Stimulated activated CD4-positive, alpha-beta T cell treated with anti-CD3 and anti-CD28 coated beads, Interleukin-15, amount 100 ng/mL, for 1 hour (primary cell): ENCODE measurements at places on chromosomes 3 and 15.

DNA sequence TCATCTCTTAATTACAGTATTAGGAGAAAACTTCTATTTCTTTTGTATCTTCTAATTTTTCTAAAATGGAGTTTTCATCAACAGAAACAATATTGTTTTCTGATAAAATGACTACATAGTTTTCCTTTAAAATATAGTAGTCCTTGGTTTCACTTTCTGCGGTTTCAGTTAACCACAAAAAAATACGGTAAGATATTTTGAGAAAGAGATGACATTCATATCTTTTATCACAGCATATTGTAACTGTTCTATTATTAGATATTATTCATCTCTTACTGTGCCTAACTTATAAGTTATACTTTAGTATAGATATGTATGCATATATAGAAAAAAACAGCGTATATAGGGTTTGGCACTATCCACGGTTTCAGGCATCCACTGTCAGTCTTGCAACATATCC is 2.3 kb downstream of the B4GALT4 start:
- DNase-seq = no peak

- DNase-seq = no peak
These were observed 110.3 kb upstream of the ETV5 start for GRCh38 chr3:186219211-186219638.

DNA sequence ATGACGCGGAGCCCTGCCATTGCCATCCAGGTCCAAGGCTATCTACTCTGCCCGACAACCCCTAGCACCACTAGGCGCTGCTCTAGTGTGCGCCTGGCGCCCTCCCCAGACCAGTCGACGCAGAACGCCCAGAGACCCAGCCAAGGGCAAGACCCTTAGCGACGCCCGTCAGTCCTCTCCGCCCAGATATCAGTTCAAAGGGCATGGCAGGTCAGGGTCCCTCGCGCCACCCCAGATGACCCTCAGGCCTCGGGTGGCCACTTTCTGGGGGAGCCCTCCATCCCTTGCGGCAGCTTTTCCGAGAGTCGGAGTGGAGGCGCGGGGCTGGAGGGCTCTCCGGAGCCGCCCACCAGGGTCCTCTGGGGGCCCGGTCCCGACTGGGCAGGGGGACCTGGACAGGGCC is 371 bp upstream of the CLSTN2 start:
- no peak for DNase-seq

- DNase-seq = no peak
These were observed 239.7 kb upstream of the BHLHE40 start for GRCh38 chr3:4739289-4740236.

DNA sequence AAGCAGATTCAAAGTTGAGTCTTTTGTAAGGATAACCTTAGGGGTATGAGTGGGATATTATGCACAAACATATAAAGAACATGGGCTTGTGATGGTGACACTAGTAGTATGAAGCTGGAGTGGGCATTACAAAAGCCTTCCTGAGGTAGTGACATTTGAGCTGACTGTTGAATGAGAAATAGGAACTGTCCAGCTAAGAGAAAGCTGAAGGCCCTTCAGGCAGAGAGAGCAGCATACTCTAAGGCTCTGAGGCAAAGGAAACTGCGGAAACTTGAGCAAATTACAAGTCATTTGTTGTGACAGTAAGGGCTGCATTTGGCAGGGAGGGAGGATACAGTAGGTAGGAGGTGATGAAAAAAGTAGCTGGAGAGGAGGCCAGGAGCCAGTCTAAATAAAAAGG is 190.7 kb upstream of the CD96 start:
- DNase-seq = no peak

DNA sequence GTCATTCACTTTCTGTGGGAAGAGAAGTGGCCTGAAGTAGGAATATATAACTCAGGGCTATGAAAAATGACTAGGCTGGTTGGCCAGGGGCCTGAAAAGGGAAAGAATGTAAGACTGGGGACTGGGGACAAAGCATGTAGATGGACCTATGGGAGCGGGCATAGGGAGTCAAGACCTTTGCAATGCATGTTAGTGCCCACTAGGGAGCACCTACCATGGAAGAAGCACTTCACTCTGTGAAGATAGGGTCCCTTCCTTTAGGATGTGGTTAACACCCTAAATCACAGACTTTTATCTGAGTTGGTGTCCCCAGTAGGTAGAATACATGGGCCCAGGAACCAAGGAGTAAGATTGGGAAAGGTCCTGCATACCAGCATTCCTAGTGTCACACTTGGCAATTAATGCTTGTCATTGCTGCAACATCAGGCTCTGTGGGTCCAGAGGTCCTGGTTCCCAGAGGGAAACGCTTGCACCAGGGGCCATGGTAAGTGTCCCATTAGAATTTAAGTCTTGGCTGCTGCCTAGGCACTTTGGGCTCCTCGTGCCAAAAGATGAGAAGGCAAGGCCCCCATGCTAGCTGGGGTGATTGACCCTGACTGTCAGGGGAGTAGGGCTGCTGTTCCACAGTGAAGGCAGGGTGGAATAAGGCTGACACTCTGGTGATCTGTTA is 79.6 kb downstream of the CRYGS start:
- no peak for DNase-seq

DNA sequence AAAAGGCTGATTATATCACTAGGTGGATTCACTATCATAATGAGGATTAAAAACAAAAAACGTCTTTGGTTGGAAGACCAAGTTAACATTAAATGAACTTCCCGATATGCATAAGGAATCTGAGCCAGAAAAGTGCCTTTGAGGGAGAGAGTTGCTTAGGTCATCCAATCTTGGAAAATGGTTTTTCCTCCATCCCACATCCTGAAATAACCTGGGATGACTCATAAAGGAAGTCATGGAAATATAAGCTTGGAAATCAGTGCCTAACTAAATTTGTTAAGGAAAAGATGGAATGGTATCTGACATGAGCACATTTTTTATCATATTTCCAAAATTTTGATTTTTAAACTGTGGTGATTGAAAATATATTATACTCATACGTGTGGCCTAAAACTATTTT is 66.0 kb downstream of the KBTBD8 start:
- no peak for DNase-seq

DNA sequence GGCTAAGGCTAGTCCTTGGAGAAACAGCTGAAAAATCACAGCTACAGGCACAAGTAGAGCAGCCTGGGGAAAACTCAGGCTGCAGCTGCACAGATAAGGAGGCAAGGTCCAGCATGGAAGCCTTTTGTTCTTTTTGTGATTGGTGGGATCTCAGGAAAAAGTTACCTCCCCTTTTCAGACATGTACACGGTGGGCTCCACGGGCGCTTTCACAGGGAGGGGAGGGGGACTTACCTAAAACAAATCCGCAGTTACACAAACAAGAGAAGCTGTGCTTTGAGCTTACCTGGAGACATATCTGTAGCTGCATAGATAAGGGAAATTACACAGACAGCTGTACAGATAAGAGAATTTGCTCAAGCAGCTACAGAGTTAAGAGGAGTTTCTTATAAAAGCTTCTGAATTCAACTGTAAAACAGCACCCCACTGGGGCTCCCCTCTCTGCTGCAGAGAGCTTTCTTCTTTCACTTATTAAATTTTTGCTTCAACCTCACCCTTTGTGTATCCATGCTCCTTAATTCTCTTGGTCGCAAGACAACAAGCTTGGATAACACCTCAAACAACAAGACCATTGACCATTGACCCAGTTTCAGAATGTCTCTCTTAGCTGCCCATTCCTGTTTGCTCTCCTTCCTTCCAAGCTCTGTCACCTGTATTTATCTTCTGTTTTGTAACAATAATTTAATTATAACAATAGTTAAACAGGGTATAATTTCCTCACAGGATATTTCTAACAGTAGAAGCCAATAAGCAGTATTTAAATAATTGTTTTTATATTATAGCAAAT is 10.9 kb upstream of the CD200 start:
- DNase-seq = no peak

DNA sequence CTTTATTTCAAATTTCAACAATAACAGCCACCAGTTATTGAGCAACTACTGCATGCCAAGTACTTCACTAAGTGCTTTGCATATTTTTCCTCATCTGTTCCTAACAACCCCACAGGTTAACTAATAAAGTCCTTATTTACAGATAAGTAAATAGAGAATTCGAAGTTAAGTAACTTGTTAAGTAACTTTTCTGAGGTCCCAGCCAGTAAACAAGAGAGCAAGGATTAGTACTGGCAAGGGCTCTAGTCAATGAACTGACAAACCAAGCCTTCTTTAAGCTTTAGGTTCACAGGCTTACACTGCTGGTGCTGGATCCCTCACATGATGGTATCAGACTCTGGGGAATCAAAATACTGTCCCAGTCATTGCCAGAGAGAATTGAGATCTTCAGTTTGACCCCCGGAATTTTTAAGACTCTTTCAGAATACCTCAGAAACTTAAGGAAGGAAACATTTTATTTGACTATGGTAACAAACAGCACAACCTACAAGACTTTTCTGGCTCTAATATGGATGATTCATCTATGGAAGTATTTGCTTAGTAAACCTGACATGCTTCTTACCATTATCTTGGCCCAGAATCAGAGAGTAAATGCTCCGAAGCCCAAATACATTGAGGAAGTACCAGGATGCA is 16.5 kb downstream of the EMC3 start:
- DNase-seq = no peak

GRCh38 chr3:46085421-46086082 is 58.3 kb upstream of the XCR1 start:
- no peak for DNase-seq

- no peak for DNase-seq
These were observed 221.9 kb upstream of the PROK2 start for GRCh38 chr3:72006631-72007556.

GRCh38 chr3:58072052-58072762 is 64.0 kb downstream of the FLNB start:
- DNase-seq = no peak

DNA sequence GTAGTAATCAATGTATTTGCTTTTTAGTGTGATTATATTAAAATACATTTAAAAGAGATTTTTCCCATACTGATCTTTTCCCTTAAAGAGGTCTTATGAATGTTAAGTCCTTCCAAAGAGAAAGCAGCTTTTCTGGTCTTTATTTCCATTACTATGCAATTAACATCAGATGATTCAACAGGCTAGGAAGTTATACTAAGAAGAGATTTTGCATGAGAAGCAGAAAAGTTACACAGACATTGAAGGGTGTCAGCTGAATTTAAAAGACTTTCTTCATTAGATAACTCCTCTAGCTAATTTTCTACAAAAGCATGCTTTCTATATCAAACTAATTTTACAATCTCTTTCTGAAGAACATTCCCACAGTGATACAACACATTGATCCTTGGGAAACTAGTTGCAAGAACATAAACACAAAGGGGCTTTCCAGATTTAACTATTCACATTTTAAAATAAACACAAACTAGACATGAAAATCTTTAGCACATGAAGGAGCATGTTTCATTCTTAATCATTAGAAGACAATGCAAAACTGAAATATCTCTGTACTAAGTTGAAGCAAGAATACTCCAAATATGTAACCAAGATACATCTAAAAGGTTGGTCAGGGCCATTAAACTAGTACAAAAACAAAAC is 965.8 kb downstream of the ROBO1 start:
- DNase-seq = no peak

GRCh38 chr3:122497425-122497824 is 17.3 kb downstream of the KPNA1 start:
- no peak for DNase-seq

DNA sequence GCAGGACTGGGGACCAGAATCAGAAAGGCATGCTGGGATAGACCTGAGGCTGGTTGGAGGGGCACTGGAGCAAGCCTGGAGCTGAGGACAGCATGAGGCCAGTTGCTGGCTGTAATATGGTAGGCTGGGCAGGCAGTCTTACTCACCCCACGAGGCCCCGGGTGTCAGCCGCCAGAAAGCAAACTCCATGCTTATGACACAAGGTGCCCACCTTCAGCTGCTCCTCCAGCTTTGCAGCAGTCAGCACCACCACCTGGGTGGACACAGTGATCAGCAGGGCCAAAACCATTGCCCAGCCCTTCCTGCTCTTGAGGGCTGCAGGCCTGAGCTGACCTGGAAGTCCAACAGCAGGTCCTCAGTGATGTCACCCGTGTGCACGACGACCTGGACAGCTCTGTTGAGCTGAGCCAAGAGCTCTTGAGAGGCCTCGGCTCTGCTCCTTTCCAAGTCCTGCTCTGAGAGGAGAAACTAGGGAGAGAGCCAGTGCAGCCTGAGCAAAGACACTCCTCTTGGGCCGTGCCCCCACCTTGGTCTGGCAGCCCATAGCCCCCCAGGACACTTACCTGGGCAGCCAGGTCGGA is 747 bp downstream of the UBA7 start:
- no peak for DNase-seq

DNA sequence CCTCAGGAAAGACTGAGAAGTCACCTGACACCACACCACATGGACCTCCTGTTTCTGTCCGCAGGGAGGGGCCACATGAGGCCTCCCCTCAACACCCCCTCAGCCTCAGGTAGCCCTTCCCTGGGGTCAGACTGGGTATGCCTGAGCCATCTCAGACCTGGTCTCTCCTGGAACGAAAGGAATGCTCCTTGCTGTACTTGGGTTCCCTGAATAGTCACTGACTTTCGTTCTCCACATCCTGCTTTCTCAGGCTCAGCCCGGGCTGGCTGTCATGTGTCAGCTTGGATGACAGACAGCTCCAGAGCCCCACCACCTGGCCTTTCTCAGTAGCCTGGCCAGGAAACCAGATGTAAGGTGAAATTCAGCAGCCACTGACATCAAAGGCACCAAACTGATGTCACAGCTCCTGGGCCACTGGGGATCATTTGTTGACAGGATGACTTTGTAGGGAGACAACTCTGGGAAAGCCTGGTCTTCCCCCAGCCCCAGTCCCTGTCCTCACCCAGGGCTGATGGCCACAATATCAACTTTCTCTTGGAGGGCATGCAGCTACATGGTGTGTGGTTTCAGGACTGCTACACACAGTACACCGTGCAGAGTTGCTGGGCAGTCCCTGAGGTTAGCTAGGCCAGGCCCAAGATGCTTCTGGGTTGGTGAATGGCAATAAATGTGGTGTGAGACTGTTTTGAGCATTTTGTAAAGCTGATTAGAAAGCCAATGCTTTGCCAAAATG is 141.4 kb upstream of the MRPS22 start:
- DNase-seq = no peak

DNA sequence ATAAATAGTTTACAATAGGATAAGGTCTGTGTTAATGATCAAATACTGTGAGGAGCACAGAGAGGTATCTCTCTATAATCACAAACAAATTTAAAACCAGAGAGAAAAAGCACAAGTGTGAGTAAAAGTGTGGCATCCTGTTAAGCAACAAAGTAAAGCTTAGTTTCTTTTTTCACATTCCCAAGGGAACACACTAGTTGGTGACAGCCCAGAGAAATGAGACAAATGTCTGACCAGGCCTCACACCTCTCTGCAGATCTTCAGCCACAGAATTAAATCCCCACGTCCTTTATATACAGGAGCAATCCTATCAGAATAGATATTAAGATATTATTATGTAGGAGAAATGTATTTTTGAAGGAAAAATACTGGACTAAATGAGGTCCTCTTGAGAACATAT is 2.7 kb downstream of the FBN1 start:
- DNase-seq = no peak

- no peak for DNase-seq
These were observed 316.8 kb upstream of the GBE1 start for GRCh38 chr3:82078246-82078645.

DNA sequence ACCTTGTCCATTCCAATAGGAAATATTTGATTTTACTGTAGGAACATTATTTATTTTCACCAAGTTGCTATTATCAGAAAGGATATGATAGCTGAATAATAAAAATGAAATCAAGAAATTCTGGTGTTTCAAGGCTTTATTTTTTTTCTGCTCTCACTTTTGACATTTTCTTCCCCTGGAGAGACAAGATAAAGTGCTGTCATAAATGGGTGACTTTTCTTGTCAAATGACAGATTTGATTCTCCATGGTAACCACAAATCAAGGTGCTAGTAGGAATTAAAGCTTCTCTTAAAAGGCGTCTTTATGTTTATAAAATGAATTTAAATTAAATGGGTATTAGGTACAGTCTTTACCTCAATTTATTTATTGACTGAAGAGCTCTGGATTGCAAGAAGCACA is 124.6 kb downstream of the FOXP1 start:
- DNase-seq = no peak
